Activated T-helper 2 cell treated with anti-CD3 and anti-CD28 coated beads, Interferon-gamma antibody, Interleukin-2, Interleukin-4, amounts not matched to agents 10 μg/mL and 5 μg/mL and 100 μg/mL, durations not matched to agents 14 hours and 24 hours and 36 hours (primary cell): ENCODE measurements at places on chromosomes 4 and X. TPM values are rescaled to one million over a fixed set of nuclear protein-coding genes. Genes with fewer than 3 reads are reported as not detected.

GRCh38 chrX:134803060-134803459 lies 144.8 kb upstream of the PLAC1 start:
- DNase-seq = no peak

Gene SPANXN4
- total RNA-seq = not detected in 2 replicates

DNA sequence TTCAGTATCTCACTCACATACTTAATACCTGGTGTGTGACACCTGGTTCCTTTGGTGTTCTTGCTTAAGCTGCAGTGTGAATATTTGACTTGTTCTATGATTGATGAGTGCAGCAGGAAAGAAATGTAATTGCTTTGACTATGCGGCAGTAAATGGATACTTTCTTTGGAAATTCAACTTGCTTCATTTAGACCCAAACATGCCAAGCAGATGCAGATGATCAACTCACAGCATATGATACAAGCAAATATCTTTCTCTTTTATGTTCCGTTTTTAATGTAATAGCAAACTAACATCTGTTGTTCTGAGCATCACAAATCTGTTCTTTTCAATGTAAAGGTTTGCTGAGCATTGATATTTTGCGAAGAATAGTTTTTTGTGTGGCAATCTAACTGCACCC lies 549.5 kb downstream of the C4orf33 start:
- DNase-seq = no peak

- DNase-seq = no peak
These were observed 87.8 kb upstream of the BMPR1B start for GRCh38 chr4:94669672-94670664.
